Activated CD8-positive, alpha-beta memory T cell treated with anti-CD3 and anti-CD28 coated beads for 1 hour (primary cell): ENCODE measurements at places on chromosomes 11 and 22.

DNA sequence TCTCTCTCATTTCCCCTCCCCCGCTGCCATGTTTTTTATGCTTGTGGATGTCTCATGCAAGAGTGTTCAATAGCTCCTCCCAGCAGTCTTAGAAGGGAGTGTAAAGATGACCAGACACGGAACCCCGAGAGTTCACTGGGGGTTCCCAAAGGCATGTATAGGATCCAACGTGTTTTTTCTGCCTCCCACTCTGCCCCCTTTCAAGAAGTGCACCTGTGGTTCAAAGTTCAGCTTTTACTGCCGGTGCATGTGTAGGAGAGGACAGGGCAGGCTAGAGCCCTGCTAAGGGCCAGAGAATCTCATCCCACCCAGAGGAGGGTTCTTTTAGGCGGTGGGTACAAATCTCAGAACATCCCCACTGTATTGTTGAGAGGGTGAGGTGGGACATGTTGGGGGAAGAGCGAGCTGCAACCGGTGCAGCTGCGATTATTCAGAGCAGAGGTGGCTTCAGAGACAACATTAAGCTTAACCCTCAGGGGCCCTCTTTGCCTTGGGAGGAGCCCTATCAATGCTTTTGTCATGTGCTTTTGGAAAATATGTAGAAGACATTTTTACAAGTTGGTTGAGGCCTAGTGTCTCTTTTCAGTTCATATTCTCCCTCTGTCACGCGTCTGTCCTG, 14.5 kb downstream of the MIF start:
- DNase-seq, result no peak

DNA sequence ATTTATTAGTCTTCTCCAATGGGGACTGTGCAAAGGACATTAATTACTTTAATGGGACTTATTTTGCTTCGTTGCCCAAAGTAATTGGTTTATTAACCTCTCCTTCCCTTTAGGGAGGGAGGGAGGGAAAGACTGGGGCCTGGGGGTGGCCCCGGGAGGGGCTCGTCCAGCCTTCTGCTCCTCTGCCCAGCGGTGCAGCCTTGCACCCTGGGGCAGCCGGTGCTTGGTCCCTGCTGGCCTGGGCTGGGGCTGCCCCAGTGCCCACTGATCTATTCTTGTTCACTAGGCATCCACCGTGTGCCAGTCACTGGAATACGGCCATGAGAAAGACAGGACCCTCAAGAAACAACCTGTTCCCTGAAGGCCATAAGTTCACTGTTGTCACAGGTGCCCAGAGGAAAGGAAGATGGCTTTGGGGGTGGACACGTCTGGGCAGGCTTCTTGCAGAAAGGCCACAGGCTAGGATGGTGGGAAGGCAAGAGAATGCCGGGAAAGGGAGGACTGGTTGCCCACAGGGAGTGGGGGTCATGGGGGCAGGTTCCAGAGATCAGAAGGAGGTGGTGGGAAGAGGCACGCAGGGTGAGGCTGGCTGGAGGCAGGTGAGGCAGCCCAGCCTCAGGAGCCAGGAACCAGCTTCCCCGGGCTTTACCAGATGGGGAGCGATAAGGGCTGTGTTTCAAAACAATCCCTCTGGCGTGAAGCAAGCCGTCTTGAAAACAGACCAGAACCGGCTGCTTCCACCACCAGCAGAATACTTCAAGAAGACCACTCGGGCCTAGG, 47.6 kb upstream of the KCNQ1OT1 start:
- no peak for DNase-seq

- no peak for DNase-seq
Measured at GRCh38 chr11:61907282-61907681, 10.1 kb downstream of the RAB3IL1 start.

- no peak for DNase-seq
Measured at GRCh38 chr11:102177126-102177525, 66.9 kb downstream of the YAP1 start.

DNA sequence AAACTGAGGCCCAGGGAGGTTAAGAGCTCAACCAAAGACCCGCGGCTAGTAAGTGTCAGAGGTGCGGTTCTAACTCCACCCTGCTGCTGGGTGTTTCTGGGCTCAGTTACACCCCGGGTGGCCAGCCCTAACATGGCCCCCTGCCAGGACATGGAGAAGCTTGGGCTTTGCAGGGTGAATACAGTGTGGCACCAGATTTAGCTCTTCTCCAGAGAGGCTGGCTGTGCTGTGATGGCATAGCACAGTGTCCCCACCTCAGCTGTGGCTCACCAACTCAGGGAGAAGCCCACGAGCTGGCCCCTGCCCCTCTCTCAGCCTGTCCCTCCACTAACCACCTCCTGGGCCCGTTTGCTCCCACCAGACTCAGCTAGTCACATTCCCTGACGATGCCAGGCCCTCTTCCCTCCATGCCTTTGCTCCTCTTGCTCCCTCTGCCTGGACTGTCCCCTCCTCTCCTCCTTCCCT, 7.0 kb downstream of the UCP3 start:
- no peak for DNase-seq

- DNase-seq, result no peak
Measured at GRCh38 chr11:26086028-26086427, 245.9 kb upstream of the ANO3 start.

DNA sequence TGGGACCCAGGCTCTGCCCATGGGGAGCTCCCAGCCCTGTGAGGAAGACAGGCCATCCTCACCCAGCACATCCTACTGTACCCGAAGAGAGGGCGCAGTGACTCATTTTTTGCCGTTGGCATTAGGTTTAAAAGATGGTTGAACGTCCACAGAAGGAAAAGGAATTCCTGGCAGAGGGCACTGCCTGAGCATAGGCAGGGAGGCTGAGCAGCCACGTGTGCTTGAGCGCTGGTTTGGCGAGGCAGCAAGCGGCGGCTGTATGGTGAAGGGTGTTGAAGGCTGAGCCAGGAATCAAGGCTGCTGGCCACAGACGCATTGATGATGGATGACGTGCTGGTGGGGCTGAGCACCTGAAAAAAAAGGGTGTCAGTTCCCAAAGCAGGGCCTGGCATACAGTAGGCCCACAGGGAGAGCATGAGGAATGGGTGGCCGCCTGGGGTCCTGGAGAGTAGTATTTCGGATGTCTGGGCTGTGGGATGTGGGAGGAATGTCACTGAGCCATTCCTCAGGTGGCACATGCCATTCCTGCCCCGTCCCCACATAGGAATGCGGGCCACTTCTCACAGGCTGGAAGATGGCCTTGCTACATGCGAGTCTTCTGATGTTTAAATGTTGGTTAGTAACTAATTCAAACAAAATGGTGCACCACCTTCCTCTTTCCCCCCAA, 112.5 kb downstream of the KIAA1671 start:
- DNase-seq, result no peak

GRCh38 chr11:36311926-36312595, 16.0 kb downstream of the PRR5L start:
- no peak for DNase-seq

DNA sequence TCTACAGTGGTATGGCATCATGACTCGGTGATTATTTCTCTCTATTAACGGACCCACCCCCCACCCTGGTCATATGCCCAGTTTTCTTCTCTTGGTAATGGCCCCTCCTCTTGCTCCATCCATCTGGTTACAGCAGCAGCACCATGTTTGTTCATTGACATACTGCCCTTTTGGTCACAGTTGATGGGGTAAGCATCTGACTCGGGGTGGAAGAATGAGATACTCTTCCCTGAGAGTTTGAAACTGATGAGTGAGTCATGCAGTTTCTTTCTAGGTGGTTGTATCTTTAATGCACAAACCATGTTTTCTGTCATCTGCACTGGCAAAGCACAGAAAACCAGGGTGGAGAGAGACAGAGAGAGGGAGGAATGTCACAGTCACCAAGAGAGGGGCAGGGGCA, 126.0 kb downstream of the SYN3 start:
- no peak for DNase-seq

DNA sequence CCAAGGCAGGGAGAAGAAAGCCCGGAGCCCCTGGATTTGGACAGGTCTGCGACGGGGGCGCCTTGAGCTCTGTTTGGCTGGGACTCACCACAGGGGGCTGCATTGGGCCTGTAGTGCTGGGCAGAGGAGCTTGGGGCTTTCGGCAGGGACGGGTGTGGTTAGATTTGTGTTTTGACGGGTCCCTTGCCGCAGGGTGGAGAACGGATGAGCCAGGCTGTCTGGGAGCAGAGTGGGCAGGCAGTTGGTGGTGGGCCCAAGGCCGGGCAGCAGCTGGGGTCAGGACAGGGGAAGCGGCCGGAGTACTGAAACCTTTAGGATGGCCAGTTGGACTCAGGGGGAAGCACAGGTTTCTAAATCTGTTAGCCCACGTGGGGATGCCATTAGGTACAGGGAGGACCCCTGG, 13.4 kb downstream of the C11orf24 start:
- DNase-seq, result no peak

DNA sequence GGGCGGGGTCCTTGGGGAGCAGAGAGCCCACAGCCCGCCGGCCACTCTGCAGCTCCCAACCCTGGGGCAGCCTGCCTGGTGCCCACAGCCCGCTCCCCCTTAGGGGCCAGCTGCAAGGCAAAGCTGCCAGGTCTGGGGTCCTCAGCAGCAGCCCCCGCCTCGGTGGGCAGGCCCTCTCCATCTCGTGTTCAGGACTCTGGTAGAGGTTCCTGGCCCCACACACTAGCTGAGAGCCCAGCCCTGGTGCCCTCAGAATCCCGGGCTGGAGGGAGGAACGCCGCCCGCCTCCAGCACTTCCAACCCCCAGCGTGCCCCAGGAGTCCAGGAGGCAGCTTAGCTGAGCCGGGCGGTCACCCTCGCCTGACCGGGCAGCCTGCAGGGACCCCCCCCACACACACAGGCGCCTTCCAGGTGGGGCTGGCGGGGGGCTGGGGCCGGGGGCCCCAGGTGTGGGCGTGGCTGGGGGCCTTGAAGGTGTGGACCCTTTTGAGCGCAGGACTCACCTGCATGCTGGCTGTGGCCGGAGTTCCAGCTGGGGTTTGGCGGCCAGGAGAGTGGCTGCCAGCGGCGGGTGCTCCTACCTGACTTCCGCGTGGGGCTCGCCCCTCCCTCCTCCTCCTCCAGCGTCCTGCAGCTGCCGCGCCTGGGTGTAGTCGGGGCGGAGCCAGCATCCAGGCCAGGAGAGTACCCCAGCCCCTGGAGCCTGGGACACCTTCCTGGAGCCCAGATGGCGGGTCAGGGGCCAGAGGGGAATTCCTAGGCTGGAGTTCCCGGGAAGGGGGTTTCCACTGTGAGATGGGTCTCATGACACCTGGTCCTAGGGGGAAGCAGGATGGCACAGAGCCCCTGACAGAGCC, at the start of gene ANO9:
ANO9 (minus strand) TSS at position 594 of the 857 bp plus-strand sequence; CDS start at position 509, 85 bp downstream.
- DNase-seq, result peak; percentile 41

DNA sequence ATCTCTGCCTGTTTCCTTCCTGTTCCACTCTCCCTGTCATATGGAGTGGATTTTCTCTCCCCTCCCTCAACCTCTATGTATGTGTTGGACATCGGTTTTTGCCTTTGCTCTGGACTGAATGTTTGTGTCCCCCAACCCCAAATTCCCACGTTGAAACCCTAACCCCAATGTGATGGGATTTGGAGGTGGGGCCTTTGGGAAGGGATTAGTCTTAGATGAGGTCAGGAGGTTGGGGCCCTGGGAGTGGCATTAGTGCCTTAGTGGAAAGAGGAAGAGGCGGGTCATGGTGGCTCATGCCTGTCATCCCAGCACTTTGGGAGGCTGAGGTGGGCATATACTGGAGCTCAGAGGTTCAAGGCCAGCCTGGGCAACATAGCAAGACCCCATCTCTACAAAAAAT, 11.6 kb downstream of the TP53AIP1 start:
- no peak for DNase-seq

GRCh38 chr22:39967996-39968972, 8.1 kb downstream of the TMA7B start:
- DNase-seq, result no peak

- DNase-seq, result no peak
Measured at GRCh38 chr22:19885841-19886592, 31.3 kb upstream of the GNB1L start.

DNA sequence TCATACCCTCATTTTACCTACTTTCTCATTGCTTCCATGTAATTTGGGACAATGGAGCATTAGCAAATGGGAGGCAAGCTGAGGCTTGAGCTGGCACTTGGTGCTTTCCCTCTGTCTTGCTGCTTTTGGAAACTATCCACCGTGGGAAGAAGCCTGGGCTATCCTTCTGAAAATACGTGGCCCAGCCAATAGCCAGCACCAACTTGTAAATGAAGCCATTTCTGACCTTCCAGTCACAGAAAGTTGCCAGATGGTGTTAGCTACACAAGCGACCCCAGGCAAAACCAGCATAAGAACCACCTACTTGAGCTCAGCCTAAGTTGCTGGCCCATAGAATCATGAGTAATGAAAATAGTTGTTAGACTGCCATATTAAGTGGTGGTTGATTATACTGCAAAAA, 18.5 kb upstream of the SPON1 start:
- no peak for DNase-seq

DNA sequence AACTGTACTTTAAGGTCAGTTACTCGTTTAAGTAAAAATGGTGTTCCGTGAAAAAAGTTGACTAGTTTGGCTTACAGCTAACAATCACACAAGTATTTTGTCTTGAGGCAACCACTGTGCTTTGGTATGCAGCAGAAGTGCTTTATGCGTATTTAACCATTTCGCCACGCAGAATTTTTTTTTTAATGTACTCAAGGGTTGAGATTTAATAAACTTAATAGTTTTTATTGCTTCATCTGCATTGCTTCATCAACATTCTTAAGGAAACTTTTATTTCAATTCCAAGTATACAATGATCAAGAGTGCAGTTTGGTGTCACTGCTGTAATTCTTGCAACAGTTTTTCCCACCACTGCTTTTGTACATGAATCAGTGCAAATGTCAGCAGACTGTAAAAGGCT, 66.4 kb downstream of the ZNRF3 start:
- no peak for DNase-seq

GRCh38 chr11:66006891-66007176, 4.5 kb downstream of the BANF1 start:
- DNase-seq, result no peak
